ENCODE measurements at places on chromosomes 2 and 18.

DNA sequence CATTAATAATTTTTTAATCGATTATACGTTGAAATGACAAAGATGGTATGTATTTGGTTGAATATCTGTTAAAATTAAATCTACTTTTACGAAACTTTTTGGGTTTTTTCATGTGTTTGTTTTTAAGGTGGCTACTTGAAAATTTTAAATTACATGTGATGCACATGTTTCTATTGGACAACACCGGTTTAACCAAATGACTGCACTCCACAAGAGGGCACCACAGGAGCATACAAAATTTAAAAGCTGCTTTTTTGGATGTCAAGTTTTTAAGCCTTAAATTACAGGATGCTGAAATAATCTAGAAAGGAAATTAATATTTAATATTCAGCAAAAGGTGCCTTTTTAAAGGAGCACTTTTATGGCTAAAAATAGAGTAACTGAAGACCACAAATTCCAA lies 98.7 kb downstream of the ACVR1 start:
- DNase-seq = peak; percentile 15

DNA sequence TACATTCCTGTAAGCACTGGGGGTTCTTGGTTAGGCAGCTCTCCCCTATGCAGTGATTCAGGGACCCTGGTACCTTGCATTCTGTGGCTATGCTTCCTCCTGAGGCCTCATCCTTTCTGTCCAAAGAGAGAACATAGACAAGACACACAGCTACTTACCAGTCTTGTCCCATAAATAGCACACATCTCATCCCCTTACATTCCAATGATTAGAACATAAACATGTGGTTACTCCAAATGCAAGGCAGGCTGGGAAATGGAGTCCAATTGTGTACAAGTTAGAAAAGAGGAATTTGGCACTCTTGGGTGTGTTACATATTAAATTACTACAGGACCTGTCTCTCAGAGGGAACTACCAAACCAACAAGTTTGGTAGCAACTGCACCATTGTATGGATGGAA lies 171.3 kb downstream of the ARHGAP15 start:
- DNase-seq = no peak

- DNase-seq = no peak
Measured at GRCh38 chr2:215829261-215829660, 184.1 kb downstream of the MREG start.

GRCh38 chr18:77254711-77255405 lies 5.2 kb downstream of the GALR1 start:
- peak; percentile 71 for DNase-seq

- DNase-seq = no peak
Measured at GRCh38 chr2:238450440-238450861, 23.7 kb downstream of the ASB1 start.

GRCh38 chr2:202693503-202693902 lies 58.7 kb downstream of the FAM117B start:
- DNase-seq = no peak

GRCh38 chr2:73983322-73984202 lies 1.1 kb upstream of the TET3 start:
- DNase-seq = peak; percentile 72

GRCh38 chr2:202643012-202643858 lies 8.5 kb downstream of the FAM117B start:
- no peak for DNase-seq

- no peak for DNase-seq
Measured at GRCh38 chr18:47632970-47633635, 297.4 kb downstream of the SMAD2 start.
